Osteoblast (primary cell): ENCODE measurements at places on chromosomes 7 and 10. TPM values are rescaled to one million over a fixed set of nuclear protein-coding genes. Genes with fewer than 3 reads are reported as not detected.

GBX1 gene
- total RNA-seq = not detected in 2 replicates

TRAPPC14 gene
- 7.1 and 8.0 TPM in 2 replicates for total RNA-seq

GNGT1 gene
- not detected in 2 replicates for total RNA-seq

MICU1 gene
- 79.6 and 90.5 TPM in 2 replicates for total RNA-seq

OPN4 gene
- not detected in 2 replicates for total RNA-seq

LRWD1 gene
- 20.0 and 24.2 TPM in 2 replicates for total RNA-seq

COL13A1 gene
- 1.1 and 1.8 TPM in 2 replicates for total RNA-seq

ACHE gene
- total RNA-seq = under 0.01 TPM in 2 replicates

IQUB gene
- total RNA-seq = 0.72 and 0.88 TPM in 2 replicates

PLXNA4 gene
- 4.3 and 6.5 TPM in 2 replicates for total RNA-seq

IGFBP3 gene
- total RNA-seq = 2,046 and 2,181 TPM in 2 replicates

SEC31B gene
- total RNA-seq = 5.3 and 5.4 TPM in 2 replicates

RAPGEF5 gene
- 1.1 and 1.5 TPM in 2 replicates for total RNA-seq

TYW1 gene
- total RNA-seq = 13.0 and 14.8 TPM in 2 replicates

TUBAL3 gene
- total RNA-seq = not detected in 2 replicates

ADCY1 gene
- 0.59 and 1.1 TPM in 2 replicates for total RNA-seq

CYP2C9 gene
- total RNA-seq = not detected in 2 replicates

LRRC18 gene
- not detected in 2 replicates for total RNA-seq

TET1 gene
- 3.8 and 4.0 TPM in 2 replicates for total RNA-seq

MAGI2 gene
- total RNA-seq = 18.8 and 24.8 TPM in 2 replicates

LLCFC1 gene
- total RNA-seq = not detected in 2 replicates

ASZ1 gene
- total RNA-seq = not detected in 2 replicates

FAM13C gene
- total RNA-seq = 6.2 and 6.5 TPM in 2 replicates

SORBS1 gene
- 0.29 and 0.72 TPM in 2 replicates for total RNA-seq

UNC5B gene
- total RNA-seq = 90.8 and 135 TPM in 2 replicates

CDK14 gene
- 39.1 and 54.8 TPM in 2 replicates for total RNA-seq

SKAP2 gene
- total RNA-seq = 19.5 and 21.8 TPM in 2 replicates

OR2A12 gene
- not detected in 2 replicates for total RNA-seq

PRLHR gene
- not detected in 2 replicates for total RNA-seq

RNF133 gene
- 0.36 and 0.59 TPM in 2 replicates for total RNA-seq

CUZD1 gene
- 0.36 and 0.59 TPM in 2 replicates for total RNA-seq

MYO1G gene
- 0.29 and 0.36 TPM in 2 replicates for total RNA-seq

HYAL4 gene
- total RNA-seq = not detected in 2 replicates

CDC14C gene
- total RNA-seq = 0.29 TPM in 1 of 2 replicates, not detected in the other

NPSR1 gene
- total RNA-seq = not detected in 2 replicates

GIMAP6 gene
- total RNA-seq = 0.36 TPM in 1 of 2 replicates, not detected in the other

EPC1 gene
- 30.8 and 32.4 TPM in 2 replicates for total RNA-seq

CYP2W1 gene
- total RNA-seq = not detected in 2 replicates

IL15RA gene
- 1.1 and 1.2 TPM in 2 replicates for total RNA-seq

MYPN gene
- 1.5 and 1.8 TPM in 2 replicates for total RNA-seq

PLPP4 gene
- 8.0 and 16.5 TPM in 2 replicates for total RNA-seq

C10orf95 gene
- total RNA-seq = not detected in 2 replicates

NHLRC2 gene
- total RNA-seq = 15.6 and 16.2 TPM in 2 replicates
